Karpas-422 (cell line): ENCODE measurements at places on chromosomes 12 and 14. TPM values are rescaled to one million over a fixed set of nuclear protein-coding genes. Genes with fewer than 3 reads are reported as not detected.
A peak's percentile ranks its signal among the peaks of the same experiment; 100 is the strongest.

GRCh38 chr12:52370926-52371608, 3.8 kb upstream of the KRT85 start:
- no peak for DNase-seq

The MYBPC1 gene
- not detected in 2 replicates for total RNA-seq

DNA sequence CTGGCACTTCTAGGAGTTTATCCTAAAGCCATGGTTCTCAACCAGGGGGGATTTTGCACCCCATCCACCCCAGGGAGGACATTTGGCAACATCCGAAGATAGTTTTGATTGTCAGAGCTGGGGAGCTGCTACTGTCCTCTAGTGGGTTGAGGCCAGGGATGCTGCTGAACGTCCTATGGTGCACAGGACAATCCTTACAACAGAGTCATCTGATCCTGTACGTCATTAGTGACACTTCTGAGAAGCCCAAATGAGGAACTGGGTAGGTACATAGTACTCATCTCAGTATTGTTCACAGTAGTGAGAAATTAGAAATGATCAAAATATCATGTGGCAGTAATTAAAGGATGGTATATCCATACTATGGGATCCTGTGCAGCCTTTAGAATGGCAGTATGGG, 185.1 kb downstream of the CHST11 start:
- no peak for DNase-seq

DNA sequence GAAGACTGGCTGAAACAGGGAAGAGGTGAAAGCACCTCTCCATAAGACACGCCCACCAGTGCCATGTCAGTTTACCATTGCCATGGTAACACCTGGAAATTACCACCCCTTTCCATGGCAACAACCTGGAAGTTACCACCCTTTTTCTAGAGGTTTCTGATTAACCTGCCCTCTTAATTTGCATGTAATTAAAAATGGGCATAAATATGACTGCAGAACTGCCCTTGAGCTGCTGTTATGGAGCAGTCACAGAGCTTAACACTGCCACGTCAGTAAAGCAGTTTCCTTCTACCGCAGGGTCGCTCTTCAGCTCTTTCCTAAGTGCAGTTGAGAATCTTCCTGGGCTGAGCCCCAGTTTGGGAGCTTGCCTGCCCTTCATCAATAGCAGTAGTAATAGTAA, 55.2 kb downstream of the RASSF3 start:
- DNase-seq = peak; percentile 90

The CACNA1C gene
- 0.11 TPM in 1 of 2 replicates, not detected in the other for total RNA-seq

- no peak for DNase-seq
These were observed 155.0 kb downstream of the NUAK1 start for GRCh38 chr12:105983622-105984320.
